T-helper 2 cell (primary cell): ENCODE measurements at places on chromosomes 4 and X.

- no peak for DNase-seq
Measured at GRCh38 chr4:122476126-122476525, 19.6 kb upstream of the IL2 start.

GRCh38 chrX:120109378-120109777 is 6.3 kb downstream of the RHOXF1 start:
- DNase-seq, result no peak

DNA sequence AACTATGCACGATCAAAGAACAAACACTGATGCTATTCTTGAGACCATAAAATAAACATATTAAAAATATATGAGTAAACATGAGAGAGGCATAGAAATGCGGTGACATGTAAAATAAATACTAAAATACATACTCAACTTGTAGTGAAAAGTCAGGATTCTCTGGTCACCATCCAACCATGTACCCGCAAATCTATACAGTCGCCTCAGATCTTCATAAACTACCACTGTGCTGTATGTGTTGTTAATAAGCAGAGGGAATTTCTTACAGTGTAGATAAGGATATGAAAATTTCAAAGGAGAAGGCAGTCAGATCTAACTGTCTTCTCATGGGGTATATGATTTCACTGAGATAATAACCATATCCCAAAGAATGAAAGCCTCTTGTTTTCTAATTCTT is 67.8 kb upstream of the FAM47B start:
- DNase-seq, result no peak

DNA sequence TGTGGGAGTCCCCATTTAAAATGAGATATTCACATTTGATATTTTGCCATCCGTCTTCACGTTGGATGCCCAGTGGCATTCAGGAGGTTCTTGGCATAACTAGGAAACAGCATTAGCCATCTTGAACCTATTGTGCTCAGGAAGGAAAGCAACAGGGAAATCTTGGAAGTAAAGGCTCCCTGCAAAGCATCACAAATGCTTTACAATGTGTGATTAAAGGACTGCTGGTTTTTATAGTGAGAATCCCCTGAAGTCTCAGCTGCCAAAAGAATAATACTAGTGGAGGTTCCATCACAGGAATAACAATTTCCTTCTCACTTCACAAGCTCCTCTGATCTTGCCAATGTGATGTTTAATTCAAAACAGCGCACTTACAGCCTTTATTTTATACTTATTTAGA is 49.7 kb upstream of the NPNT start:
- DNase-seq, result no peak

- no peak for DNase-seq
Measured at GRCh38 chr4:177579649-177580048, 137.4 kb upstream of the AGA start.
